ENCODE measurements at places on chromosomes 1 and 21. TPM values are rescaled to one million over a fixed set of nuclear protein-coding genes. Genes with fewer than 3 reads are reported as not detected.

DNA sequence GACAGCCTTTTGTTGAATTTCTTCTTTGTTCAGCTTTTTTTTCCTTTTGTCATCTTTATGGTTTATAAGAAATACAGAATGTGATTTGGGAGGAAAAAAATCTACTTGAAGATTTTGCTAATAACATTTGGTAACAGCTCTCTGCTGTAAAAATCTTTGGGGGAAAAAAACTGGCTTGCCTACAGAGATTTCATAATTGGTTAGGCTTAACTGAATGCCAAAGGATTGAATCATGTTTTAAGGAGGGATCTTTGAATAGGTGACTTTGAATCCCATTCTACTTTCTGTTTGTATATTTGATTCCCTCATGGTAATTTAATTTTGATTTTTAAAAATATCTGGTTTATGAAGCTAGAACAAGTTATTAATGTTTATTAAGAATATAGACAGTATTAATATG, 3.2 kb downstream of the BTF3L4 start:
- H3K4me3 ChIP-seq, result no peak overlapping the region
- H3K27ac ChIP-seq, result no peak overlapping the region
- H3K4me1 ChIP-seq, result peaks cover 43% of the 10 kb centered on the region
- H3K36me3 ChIP-seq, result peaks cover 33% of the 10 kb centered on the region
- no peak for DNase-seq
- no peaks in the 10 kb centered on the region for H3K27me3 ChIP-seq

The ILDR2 gene
- 0.17 TPM for total RNA-seq

The NPPA gene
- total RNA-seq, result not detected

DNA sequence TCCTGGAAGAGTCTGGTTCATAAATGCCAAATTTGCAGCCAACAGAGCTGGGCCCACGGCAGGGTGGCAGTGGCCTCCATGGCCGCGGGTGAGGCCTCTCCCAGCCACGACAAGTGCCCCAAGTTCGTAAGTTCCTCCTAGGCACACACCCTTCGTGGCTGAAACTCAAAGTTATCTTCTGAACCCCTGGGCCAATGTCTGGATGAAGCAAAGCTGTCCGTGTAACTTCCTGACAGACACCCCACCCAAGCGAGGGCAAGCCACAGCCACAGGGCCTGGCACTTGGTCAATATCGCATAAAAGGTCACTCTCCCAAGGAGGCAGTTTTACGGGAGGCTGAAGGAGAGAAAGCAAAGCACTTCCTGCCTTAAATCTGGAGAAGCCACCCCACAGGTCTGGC, 27.8 kb upstream of the GPR153 start:
- no peak for DNase-seq
- H3K27me3 ChIP-seq, result no peaks in the 10 kb centered on the region
- no peaks in the 10 kb centered on the region for H3K4me1 ChIP-seq
- no peak overlapping the region for H3K27ac ChIP-seq
- peaks cover 4% of the 10 kb centered on the region for H3K36me3 ChIP-seq

DNA sequence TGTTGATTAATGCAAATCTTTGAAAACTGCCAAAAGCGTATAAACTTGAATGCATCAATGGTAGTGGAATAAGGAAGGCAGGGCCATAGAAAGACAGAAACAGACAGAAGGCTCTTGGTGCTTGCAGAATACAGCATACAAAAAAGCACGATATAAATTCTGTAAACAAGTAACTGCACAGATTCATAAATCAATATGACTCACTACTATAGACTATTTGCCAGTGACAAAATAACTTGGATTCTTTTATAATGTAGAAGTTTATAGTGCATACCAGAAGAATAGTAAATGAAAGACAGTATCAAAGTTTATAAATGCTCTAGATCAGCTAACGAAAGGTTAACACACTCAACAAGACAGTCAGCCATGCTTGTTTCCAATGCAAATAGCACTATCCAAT, 349.6 kb downstream of the PTBP2 start:
- no peak overlapping the region for H3K4me3 ChIP-seq
- H3K27me3 ChIP-seq, result no peaks in the 10 kb centered on the region
- H3K4me1 ChIP-seq, result no peaks in the 10 kb centered on the region
- no peaks in the 10 kb centered on the region for H3K36me3 ChIP-seq
- H3K27ac ChIP-seq, result no peak overlapping the region
